Hematopoietic multipotent progenitor cell treated with erythropoietin and hydrocortisone succinate and interleukin-3 and kit ligand, for 15 days (in vitro differentiated cells): ENCODE measurements at places on chromosomes 3 and 15.

DNA sequence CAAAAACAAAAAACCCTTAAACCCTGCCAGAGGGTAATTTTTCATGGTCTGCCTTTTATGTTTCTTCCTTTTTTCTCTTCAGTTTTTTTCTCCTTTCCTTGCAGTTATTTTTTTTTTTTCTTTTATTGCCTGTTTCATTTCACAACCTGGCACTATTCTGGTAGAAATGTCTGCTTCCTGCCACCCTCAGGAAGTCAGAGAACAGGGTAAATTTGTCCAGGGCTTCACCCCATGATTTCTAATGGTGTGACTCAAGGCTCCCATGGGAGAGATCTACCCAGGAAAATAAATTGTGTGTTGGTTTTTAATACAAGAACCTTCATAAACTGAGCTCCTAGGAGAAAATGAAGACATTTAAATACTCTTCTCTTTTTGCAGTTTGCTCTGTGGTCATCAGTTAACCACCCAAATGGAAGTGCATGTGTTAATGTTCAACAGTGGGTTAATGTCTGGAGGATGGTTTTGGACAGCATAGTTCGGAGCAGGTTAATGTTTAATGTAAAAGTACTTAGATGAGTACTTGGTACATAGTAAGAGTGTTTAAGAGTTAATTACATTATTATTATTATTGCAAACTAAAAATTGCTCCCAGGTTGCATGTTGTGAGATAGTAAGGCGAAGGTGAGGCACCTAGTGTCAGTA lies 45.9 kb downstream of the CGNL1 start:
- DNase-seq, result no peak

GRCh38 chr3:37956723-37957538 lies 33.7 kb upstream of the VILL start:
- DNase-seq, result no peak

DNA sequence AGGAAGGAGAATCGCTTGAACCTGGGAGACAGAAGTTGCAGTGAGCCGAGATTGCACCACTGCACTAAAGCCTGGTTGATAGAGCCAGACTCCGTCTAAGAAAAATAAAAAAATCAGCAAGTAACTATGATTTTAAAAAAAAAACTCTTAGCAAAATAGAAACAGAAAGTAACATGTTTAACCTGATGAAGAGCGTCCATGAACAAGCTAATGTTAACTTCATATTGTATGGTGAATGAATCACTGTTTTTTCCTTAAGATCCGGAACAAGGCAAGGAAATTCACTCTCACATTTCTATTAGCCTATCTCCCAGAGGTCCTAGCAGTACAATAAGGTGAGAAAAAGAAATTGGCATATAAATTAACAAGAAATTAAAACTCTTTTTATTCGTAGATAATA lies 69.0 kb downstream of the RFX7 start:
- DNase-seq, result no peak

- no peak for DNase-seq
These were observed 9.3 kb upstream of the MBNL1 start for GRCh38 chr3:152259468-152259867.

- no peak for DNase-seq
These were observed 38.1 kb downstream of the LRTM1 start for GRCh38 chr3:54889731-54890130.

- DNase-seq, result no peak
These were observed 63.4 kb downstream of the PDIA5 start for GRCh38 chr3:123130079-123130750.

GRCh38 chr15:71231758-71232157 lies 116.5 kb downstream of the THSD4 start:
- no peak for DNase-seq

DNA sequence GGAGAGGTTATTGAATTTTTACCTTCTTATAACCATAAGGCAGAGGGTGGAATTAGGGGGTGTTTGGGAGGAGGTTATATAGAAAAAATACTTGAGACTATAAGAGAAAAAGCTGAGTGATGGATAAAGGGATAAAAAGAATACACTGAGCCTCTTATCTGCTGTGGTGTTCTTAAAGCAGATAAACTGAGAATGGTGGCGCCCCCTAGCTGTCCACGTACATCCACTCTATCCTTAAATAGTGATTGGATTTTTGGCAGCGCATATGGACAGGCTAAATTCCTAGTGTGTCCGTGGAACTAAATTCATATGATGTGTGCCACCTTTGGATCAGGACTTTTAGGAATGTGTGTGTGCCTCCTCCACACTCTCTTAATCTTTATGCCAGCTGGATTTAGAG lies 121.1 kb downstream of the OXSM start:
- peak; percentile 37 for DNase-seq

GRCh38 chr3:61765157-61765876 lies 203.9 kb downstream of the PTPRG start:
- no peak for DNase-seq

GRCh38 chr15:78264304-78265136 lies at the start of gene DNAJA4:
DNAJA4 (plus strand) TSS chr15:78264562; CDS start chr15:78264764, 202 bp downstream.
- DNase-seq, result peak; percentile 53

DNA sequence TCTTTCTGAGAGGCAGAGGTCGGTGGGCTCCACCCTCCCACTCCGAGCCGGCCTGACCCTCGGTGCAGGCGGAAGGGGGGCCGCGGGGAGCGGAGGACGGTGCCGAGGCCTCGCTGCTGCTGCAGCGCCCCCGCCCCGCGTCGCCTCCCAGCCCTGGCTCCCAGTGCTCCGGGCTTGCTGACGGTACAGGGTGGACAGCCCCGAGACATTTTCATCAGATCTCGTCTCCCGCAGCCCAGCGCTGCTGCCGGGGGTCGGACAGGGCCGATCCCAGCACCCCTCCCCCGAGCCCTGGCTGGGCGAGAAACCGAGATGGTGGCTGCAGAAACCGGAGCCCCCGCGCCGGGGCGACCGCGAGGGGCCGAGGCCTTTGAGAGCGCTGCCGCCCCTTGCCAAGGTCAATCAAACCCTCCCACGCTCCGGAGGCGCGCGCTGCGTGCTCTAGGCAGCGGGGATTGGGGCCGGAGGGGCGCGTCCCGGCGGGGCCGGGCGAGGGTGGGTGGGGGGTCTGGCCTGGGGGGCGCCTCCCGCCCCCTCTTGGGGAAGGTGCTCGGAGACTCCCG lies 42.5 kb downstream of the EPHB3 start:
- DNase-seq, result no peak

DNA sequence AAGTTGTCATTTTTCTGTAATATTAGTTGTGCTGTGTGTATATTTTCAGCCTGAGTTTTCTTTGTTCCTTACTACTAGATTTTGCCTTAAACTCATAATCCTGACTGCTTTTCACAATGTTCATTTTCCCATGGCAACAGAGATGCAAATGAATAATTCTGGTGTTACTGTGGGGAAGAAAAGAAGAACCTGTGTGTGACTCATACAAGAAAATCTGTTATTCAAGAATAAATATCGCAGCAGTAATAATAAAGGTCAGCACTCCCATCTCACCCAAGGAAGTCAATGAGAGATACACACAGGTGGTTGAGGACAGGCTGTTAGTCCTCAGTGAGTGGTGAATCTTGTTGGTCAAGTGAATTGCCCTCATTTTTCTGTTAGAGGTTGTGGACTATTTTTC lies 656.6 kb upstream of the NAALADL2 start:
- no peak for DNase-seq

- DNase-seq, result no peak
These were observed 97.4 kb downstream of the ST6GAL1 start for GRCh38 chr3:187027531-187028278.

DNA sequence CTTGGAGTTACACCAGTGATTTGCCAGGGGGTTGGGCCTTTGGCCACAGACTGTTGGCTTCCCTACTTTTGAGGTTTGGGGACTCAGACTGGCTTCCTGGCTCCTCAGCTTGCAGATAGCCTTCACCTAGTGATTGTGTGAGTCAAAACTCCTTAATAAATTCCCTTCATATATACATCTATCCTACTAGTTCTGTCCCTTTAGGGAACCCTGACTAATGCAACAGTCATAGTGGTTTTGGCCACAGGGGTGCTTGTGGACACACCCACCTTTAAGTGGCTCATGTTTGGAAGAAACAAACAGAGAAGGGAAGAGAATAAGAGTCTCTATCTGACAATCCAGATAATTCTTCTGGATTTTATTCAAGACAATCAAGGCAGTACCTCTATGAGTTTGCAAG lies 457.7 kb downstream of the EPHA3 start:
- no peak for DNase-seq

DNA sequence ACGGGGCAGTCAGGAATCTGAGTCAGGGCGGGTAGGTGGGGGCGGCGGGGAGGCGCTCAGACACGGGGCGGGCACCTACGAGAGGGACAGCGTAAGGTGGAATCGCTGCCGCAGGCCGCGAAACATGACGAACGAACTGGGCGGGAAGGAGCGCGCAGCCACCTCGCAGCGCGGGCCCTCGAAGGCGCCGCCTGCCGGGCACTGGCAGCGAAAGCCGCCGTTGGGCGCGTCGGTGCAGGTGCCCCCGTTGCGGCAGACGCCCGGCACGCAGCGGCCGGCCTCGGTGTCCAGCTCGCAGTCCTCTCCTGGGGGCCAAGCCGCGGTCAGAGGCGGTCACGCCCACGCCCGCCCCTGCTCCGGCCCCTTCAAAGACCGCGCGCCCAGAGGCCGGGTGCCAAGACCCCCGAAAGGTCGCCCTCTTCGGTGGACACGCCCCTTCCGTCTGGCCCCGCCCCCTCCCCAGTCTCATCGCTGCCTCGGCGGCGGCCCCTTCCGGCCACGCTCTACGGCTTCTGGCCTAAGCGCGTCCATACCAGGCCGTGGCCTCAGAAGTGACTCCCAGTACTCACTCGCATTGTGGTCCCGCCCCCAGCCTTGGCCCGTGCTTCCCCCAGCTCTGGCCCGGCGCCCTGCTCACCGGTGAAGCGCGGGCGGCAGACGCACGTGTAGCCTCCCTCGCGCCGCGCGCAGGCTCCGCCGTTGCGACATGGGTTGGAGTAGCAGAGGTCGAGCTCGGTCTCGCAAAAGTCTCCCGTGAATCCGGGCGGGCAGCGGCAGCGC lies 6.4 kb downstream of the CELSR3 start:
- DNase-seq, result peak; percentile 70

DNA sequence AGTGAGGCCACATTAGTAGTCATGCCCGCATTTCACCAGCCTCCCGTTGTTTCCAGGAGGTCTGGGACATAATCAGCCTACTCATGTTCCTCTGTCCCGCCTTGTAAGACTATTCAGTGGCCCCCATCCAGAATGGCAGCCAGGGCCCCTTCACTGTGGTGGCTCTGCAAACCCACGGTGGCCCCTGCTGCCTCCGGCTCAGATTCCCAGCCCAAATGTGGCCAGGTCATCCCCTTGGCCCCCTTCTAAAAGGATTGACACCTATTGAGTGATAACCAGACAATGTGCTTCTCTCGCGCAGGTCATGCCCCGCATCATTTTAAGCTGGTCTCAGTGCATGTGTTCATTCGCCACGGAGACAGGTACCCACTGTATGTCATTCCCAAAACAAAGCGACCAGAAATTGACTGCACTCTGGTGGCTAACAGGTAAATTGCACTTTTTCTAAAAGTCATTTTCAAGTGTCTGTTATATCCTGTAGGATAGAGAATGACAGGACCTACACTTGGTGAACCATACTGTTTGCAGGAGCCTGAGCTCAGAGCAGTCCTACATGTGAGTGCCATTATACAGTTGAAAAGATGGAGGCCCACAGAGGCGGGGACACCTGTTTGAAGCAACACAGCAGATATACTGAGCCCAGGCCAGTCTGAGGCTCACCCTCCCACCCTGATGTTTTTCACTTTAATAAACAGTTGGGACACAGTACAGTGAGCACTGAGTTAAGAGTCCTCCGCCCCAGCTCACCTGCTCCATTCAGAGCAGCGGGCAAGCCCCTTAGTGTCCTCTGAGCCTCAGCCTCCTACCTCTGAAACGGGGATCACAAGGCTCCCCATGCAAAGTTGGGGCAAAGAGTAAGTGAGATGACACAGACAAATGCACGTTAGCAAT lies 47.7 kb downstream of the PXYLP1 start:
- no peak for DNase-seq

- DNase-seq, result no peak
These were observed 232.5 kb upstream of the ST8SIA2 start for GRCh38 chr15:92161039-92161670.

DNA sequence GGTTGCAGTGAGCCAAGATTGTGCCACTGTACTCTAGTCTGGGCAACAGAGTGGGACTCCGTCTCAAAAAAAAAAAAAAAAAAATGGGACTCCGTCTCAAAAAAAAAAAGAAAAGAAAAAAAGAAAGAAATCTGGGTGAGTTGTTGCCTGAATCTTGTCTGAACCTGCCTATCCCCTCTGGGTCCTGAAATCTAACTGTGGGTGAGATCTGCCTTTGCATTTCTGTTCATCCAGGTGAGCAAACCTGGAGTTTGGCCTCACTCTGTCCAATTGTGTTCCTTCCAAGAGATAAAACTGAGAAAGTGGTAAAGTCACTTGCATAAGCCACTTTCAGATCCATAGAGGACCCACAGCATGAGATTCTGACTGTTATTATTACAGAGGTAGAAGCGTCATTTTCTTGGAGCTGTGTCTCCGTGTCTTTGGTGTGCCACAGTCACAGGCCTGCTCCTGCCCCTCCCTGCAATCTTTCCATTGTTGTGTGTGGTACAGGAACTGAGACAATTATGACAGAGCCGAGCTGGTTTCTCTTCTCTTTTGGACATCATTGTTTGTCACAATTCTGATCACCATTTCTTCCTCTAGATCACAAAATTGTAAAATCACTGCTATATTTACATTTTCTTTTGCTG lies 235.9 kb downstream of the LPP start:
- no peak for DNase-seq

DNA sequence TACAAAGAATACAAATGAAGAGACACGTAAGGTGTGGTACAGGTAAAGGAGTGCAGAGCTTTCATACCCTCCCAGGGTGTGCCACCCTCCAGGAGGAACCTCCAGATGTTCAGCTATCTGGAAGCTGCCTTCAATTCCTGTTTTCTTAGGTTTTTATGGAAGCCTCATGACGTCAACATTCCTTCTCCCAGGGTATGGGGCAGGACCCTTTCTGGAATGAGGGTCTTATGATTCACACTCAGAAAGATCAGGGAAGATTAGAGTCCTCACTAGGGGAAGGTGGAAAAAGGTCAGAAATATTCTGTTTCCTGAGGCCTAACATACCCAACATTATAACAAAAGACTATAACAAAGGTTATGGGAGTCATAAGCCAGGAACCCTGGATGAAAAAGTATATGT lies 99.8 kb upstream of the PLCL2 start:
- DNase-seq, result no peak

DNA sequence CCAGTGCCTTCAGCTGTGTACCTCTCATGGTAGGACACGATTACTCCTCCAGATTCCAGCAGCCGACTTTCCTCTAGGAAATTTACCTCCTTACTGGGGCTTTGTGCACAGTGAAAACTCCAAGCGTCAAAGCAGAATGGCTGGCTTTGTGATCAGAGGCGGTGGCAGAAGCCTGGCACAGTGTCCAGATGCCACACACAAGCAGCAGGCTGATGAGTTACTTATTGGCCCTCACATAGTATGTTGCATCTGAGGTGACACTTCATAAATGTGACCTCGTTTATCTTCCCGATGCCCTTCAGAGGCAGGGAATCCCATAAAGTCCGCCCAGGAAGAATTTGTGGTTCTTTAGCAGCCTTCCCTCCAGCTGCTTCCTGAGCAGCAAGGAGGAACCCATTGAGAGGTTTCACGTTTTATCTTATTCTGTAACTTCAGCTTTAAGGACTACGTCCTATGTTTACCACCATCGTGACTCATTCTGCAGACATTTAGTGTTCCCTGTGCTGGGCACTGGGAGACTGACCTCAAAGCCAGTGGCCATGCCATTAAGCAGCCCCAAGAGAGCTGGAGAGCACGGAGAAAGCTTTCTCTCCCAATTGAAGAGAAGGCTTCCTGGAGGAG lies 107.1 kb upstream of the C15orf61 start:
- DNase-seq, result no peak

GRCh38 chr3:144687862-144688261 lies 716.2 kb downstream of the DIPK2A start:
- no peak for DNase-seq

- DNase-seq, result no peak
These were observed 372.7 kb downstream of the EDEM1 start for GRCh38 chr3:5560199-5560598.
